AG09319 (cell line): ENCODE measurements at places on chromosomes 1 and 21.
A peak's percentile ranks its signal among the peaks of the same experiment; 100 is the strongest.

DNA sequence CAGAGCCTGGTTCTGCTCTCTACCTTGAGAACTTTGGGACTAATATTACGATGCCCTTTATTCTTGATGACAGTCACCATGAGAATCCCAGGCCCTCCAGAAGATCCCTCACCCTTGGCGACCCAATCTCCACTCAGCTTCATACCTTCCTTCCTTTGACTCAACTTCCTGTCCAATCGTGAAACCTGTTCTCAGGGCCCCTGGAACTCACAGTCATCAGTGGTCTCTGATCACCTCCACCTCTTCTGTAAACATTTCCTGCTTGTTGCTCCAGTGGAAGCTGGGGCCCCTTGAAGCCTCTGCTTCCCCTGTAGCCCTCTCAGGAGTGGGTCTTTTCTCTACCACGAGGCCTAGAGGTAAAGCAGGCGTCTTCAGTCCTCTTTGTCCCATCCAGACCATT lies 79.1 kb downstream of the MRPS6 start:
- DNase-seq = no peak

DNA sequence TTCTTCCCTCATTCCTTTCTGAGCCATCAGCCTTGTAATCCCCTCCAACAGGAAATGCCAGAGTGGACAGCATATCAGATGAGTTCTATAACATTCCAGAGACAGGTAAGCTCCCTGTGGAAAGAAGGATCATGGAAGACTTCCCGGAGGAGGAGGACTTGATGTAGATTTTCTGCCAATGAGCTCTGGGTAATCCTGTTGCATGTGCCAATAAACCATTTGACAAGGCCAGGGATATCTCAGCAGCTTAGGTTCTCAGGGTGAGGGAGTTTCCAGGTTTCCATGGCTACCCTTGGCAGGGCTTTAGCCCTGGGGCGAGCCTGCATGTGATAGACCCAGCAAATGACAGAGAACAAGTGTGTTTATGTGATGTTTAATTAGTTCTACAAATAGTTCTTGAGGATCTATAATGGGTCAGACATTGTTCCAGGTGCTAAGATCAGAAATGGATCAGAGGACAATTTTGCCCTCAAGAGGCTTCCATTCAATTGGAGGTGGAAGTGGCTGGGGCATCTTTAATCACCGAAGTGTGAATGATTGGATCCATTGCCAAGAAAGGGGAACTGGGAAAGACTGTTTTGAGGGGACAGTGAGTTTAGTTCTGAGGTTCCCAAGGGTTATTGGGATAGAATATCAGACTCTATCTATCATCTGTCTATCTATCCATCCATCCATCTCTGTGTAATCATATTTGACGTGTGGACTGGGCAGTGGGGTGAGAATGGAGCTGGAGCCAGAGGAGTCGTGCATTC lies 6.9 kb downstream of the PLA2G5 start:
- DNase-seq = no peak

DNA sequence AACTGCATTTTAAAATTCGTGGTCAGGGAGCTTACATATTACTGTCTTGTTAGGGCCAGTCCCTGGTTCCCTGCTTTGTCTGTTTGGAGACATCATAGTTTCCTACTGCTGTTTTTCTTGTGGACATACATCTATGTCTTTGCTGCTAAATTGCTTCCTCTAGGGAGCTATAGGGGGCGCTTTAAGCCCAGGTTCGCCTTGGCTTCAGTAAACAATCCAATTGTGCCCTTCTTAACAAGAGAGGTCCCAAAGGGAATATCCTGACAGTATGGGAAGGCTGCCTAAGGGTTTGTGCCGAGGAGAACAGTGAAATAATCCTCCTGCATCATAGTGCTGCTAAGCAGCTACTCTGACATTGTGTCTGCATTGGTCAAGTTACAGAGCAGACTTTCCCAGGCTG lies 112.5 kb downstream of the USH2A start:
- peak; percentile 25 for DNase-seq

- no peak for DNase-seq
Observed at GRCh38 chr1:18953731-18954231, 2.7 kb downstream of the IFFO2 start.

- no peak for DNase-seq
Observed at GRCh38 chr1:5291889-5292288, 637.5 kb downstream of the AJAP1 start.

- peak; percentile 70 for DNase-seq
Observed at GRCh38 chr21:29155118-29155932, 24.9 kb downstream of the MAP3K7CL start.

- DNase-seq = no peak
Observed at GRCh38 chr1:115828101-115829022, 12.6 kb downstream of the NHLH2 start.

- DNase-seq = no peak
Observed at GRCh38 chr1:46113948-46114347, 18.5 kb downstream of the PIK3R3 start.

DNA sequence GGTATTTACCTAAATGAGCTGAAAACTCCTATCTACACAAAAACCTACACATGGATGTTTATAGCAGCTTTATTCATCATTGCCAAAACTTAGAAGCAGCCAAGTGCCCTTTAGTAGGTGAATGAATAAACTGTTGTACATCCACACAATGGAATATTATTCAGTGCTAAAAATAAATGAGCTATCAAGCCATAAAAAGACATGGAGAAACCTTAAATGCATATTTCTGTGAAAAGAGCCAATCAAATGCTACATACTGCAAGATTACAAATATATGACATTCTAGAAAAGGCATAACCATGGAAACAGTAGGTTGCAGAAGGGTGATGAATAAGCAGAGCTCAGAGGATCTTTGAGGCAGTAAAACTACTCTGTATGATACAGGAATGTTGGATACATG lies 23.3 kb downstream of the ABCB10 start:
- no peak for DNase-seq

- no peak for DNase-seq
Observed at GRCh38 chr1:192350356-192350755, 33.6 kb downstream of the RGS21 start.

DNA sequence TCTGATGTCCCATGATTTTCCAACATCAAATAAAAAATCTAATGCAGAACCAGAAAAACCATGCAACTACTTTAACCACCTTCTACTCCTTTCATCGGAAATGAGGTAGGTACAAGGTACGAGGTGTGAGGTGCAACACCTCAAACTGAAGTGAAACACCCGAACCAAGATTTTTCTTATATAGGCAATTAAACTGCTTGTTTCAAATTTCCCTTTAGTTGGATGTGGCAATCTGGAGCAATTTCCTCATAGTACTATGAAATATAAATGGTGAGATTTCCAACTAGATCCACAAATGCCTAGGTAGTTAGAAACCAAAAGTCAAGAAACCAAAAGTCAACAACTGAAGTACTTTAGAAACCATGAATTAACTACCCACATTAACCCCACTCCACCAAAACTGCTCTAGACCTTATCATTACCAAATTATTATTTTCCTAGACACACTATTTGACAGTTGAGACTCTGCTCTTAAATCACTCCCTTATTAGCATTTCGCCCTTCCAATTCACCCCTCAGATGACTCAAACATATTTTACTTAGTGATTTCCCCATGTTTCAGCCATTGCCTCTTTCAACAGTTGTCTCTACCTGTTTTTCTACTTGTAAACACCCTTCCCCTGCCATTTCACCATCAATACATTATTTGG lies 37.8 kb downstream of the FUBP1 start:
- DNase-seq = no peak

DNA sequence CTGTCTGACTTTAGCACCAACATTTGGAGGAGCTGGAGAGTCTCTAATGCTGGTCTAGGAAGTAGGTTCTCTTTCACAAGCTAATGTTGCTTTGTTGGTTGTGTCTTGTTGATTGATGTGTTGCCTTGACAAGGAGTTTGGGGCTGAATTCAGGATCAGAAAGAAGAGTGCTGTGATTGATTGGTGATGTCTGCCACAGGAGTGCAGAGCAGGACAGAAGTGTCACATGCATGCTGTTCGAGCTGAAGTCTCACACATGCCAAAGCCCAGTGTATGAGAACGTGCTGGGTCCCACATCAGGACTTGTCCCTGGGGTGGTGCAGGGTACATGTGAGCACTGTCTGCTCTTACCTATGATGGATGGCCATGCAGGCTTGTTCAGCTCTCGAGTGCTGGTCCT lies 694.4 kb downstream of the MATN1 start:
- no peak for DNase-seq

GRCh38 chr21:29332461-29333362 lies 34.0 kb downstream of the BACH1 start:
- DNase-seq = no peak
